HuH-7 (cell line): ENCODE measurements at places on chromosomes 1 and 21.

GRCh38 chr1:9877962-9878361 is 32.1 kb downstream of the CTNNBIP1 start:
- DNase-seq = no peak

DNA sequence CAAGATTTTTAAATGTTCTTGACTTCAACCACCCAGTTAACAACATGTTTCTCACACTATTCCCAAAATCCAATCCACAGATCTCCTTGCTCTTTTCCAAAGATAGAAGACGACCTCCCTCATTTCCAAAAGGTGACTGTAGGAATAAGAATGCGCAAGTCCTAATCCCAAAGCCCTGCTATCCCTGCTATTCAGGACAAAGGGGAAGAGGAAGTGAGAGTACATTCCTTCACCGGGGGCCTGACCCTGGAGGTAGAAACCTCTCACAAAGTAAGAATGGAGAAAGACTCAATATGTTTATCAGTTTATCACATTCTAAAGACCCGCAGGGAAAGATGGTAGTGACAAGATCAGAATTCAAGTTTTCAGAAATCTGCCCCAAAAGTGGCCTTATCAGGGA is 55.7 kb downstream of the PLEKHA6 start:
- DNase-seq = no peak

DNA sequence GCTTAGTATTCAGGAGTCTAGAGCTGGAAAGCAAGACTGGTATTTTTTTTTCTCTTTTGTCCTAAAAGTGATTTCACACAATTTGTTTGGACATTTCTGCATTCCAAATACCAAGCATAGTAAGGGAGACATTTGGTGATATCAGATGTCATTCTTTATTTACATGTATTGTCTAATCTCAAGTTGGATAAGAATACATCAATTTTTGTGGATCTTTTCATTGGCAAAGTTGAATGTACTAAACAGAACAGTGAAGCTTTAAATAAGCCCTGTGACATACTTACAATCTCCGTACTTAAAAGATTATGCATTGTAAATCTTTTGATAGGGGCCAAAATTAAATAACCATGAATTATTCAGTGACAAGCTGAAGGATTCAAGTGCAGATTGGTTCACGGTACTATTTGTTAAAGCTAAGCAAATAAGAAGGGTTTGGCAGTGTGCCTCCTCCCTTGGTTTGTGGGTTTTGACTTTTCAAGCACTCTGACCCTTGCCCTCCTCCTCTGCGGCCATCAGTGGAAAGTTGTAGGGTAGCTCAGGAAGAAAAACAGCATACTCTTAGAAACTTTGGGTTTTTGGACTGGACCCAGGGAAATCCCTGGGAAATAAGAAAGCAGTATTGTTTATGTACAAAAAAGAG is 663.7 kb downstream of the ADGRL2 start:
- DNase-seq = peak; percentile 12

- DNase-seq = no peak
Observed at GRCh38 chr1:218965821-218966220, 207.9 kb upstream of the LYPLAL1 start.

GRCh38 chr21:16264319-16264718 is 534.5 kb downstream of the USP25 start:
- no peak for DNase-seq
